IPS-NIHi11 (cell line): ENCODE measurements at places on chromosomes 5 and 9.

DNA sequence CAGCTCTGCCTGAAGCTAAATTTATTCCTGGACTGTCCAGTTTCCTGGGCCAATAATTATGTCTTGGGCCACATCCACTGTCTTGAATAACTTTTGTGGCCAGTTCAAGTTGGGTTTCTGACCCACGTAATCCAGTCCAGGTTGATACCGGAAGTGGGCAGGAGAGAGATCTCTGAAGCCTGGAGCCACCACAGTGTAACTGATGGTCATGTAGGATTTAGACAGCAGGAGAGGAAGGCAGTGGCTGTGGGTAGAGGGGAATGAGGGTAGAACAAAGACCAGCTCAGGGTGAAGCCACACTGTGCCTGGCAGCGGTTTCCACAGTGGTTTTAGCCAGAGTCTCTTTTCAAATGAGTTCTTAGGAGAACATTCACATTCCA, 30.2 kb downstream of the SH3PXD2B start:
- no peak for DNase-seq

- DNase-seq, result no peak
Measured at GRCh38 chr5:178630475-178630930, 3.7 kb upstream of the CLK4 start.

DNA sequence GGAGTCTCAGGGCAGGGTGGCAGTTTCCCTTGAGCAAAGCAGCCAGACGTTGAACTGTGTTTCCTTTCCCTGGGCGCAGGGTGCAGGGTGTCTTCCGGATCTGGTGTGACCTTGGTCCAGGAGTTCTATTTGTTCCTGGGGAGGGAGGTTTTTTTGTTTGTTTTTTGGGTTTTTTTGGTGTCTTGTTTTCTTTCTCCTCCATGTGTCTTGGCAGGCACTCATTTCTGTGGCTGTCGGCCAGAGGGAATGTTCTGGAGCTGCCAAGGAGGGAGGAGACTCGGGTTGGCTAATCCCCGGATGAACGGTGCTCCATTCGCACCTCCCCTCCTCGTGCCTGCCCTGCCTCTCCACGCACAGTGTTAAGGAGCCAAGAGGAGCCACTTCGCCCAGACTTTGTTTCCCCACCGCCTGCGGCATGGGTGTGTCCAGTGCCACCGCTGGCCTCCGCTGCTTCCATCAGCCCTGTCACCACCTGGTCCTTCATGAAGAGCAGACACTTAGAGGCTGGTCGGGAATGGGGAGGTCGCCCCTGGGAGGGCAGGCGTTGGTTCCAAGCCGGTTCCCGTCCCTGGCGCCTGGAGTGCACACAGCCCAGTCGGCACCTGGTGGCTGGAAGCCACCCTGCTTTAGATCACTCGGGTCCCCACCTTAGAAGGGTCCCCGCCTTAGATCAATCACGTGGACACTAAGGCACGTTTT, 3.5 kb upstream of the PHYHD1 start:
- no peak for DNase-seq

DNA sequence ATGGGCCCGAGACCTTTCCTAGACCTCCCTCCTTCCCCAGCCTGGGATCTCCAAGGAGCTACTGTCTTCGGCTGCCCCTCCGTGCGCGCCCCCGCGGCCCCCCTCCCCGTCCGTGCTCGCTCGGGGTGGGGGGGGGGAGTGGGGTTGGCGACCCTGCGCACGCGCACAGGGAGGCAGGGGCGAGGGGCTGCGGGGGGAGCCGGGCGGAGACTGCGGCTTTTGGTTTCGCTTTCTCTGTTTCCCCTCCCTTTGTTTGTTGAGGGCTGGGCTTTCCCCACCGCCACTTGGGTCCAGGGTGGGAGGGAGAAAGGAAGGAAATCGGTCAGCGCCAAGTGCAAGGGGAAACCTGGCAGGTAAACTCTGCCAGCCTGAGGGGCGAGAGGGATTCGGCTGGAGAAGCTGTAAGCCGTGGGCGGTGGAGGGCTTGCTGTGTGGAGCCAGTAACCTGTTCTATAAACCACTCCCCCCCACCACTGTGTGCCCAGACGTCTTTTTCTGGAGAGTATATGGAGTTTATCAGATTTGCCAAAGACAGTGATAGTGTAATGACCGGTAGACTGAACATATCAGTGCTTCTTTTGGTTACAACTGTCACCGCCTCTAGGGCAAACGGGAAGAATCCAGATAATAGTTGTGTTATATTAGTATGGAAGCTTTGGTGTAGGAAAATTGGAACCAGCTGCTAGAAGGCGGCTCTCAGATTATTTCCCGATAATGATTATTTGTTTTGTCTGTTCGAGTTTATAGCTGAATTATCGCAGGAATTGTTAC, 684 bp downstream of the DNAJA1 start:
- peak; percentile 82 for DNase-seq

GRCh38 chr9:81497091-81497490, 192.3 kb downstream of the TLE1 start:
- DNase-seq, result no peak

GRCh38 chr9:106622164-106622487, 240.8 kb upstream of the ZNF462 start:
- DNase-seq, result peak; percentile 6

GRCh38 chr5:95996904-95997723, 35.5 kb upstream of the ELL2 start:
- no peak for DNase-seq

- DNase-seq, result no peak
Measured at GRCh38 chr9:76101075-76101474, 210.6 kb downstream of the PCSK5 start.

- no peak for DNase-seq
Measured at GRCh38 chr5:176927562-176927961, 28.4 kb upstream of the HK3 start.

- no peak for DNase-seq
Measured at GRCh38 chr5:100623719-100624118, 88.5 kb downstream of the FAM174A start.

DNA sequence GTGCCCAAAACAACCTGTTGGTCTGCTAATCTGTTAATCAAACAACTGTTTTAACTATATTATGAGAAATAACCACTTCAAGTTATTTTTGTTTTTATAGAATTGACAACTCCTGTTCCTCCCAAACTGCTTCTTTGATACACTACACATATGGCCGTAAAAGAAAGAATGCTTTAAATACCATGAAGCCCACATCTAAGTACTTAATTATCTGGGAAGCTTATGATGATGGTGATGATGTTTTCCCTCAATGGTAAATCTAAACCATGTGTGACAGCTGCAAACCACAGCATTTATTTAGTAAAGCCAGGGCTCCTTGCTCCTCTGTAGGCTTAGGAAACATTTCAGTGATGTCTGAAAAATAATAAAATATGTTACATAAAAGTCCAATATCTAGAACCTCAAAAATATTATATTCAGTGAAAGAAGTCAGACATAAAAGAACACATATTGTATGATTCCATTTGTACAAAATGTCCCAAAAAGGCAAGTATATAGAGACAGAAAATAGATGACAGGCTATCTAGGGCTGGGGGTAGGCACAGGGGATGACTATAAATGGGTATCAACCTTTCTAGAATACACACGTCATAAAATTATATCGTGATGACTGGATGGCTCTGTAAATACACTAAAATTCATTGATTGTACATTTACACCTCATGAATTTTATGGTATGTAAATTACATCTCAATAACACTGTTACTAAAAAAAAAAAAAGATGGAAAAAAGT, 154.1 kb downstream of the EFNA5 start:
- DNase-seq, result no peak

- DNase-seq, result peak; percentile 30
Measured at GRCh38 chr9:28774433-28775235, 1201.4 kb upstream of the C9orf72 start.

DNA sequence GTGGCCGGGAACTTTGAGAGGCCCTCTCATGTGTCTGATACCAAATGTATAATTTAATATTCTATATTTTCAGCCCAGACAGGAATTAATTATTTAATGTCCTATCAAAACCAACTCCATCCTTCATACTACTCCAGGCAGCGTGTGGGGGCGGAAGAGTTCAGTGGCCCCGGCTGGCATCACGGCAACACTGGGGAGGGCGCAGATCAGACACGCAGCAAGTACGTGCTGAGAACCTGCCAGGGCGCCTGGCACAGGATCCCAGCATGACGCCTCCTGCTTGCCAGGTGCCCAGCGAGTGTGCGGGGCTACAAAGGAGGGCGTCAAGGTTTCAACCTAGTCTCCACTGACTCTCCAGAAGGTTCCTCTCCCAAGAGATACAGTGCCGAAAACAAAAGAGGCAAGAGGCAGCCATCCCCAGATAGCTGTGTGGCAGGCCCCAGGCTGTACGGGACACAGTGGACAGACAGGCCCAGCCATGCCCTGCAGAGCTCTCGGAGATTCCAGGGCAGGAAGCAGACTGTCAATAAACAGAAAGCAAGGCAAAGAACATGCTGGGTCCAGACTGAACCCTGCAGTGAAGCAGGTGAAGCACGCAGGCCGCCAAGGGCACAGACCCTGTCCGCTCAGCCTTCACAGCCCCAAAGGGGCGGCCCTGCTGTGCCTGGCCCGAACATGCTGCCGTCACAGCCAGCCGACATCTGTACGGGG, 110.3 kb downstream of the VAV2 start:
- no peak for DNase-seq

GRCh38 chr5:173699966-173700365, 83.5 kb upstream of the BOD1 start:
- DNase-seq, result no peak

- DNase-seq, result no peak
Measured at GRCh38 chr5:114391321-114391720, 29.5 kb downstream of the KCNN2 start.

DNA sequence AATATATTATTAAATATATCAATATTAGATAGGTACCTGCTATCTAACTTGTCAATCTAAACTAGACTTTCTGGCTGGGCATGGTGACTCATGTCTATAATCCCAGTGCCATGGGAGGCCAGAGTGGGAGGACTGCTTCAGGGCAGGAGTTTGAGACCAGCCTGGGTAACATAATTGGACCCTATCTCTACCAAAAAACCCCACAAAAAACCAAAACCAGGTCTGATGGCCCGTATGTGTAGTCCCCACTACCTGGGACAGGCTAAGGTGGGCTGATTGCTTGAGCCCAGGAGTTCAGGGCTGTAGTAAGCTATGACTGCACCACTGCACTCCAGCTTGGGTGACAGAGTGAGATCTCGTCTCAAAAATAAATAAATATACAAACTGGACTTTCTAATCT, 55.0 kb downstream of the PJA2 start:
- no peak for DNase-seq

DNA sequence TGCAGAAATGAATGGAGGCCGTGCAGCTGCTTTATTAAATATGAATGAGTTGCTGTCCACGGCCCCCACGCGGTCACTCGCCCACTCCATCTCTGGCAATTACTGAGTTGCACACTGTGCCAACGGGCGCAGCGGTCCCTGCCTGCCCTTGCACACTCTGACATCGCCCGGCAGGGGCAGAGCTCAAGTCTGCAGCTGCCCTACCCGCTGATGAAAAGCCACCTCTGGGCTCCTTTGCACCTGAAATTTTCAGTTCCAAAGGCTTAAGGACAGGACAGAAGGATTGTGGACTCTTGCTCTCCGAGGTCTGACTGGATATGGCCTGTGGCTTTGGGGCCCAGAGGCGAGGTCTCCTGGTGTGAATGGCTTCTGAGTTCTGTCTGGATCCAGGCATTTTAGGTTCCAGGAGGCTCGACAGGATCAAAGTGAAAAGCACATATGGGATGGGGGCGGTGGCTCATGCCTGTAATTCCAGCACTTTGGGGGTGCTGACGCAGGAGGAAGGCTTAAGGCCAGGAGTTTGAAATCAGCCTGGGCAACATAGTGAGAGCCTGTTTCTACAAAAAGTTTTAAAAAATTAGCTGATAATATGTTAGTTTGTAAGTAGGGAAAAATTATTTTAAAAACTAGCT, 201.8 kb downstream of the PAX5 start:
- DNase-seq, result no peak

DNA sequence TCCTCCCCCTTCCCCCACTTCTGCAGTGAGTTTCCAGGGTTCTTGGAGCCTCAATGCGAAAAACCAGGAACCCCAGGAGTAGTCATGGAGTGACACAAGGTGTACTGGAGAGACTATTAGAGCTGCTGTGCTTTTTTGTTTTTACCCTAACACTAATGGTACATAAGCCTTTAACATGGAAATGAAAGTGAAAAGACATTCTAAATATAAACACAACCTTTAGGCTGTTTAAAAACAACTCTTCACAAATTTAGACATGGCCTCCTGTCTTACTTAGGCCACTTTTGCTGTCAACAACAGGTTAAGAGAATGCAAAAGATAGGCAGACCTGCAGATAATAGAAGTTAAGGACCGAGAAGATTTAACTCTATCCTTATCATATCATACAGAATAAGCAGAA, 232.2 kb downstream of the DENND1A start:
- no peak for DNase-seq

DNA sequence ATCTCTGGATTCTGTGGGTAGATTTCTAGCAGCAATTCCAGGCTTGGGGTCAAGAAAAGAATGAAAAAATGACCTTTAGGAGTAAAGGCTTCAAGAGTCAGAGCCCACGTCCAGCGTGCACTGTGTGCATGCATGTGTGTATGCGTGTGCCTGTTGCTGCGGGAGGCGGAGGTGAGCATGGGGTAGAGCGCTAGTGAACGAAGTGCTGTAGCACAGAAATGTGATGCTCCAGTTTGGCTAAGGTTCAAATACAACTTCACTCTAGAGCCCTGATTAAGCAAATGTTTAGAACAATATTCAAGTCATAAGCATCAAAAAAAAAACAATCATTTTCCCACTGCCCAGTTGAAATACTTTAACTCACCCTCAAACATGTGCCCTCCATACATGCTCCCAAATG, 403.9 kb downstream of the ZNF608 start:
- DNase-seq, result no peak

DNA sequence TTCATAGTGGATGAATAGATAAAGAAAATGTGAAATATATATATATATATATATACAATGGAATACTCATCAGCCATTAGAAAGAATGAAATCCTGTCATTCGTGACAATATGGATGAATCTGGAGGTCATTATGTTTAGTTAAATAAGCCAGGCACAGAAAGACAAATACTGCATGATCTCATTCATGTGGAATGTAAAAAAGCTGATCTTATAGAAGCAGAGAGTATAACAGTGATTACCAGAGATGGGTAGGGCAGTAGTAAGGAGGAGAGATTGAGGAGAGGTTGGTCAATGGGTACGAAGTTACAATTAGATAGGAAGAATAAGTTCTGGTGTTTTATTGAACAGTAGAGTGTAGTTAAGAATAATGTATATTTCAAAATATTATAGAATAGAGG, 19.7 kb upstream of the PCDHAC2 start:
- no peak for DNase-seq

DNA sequence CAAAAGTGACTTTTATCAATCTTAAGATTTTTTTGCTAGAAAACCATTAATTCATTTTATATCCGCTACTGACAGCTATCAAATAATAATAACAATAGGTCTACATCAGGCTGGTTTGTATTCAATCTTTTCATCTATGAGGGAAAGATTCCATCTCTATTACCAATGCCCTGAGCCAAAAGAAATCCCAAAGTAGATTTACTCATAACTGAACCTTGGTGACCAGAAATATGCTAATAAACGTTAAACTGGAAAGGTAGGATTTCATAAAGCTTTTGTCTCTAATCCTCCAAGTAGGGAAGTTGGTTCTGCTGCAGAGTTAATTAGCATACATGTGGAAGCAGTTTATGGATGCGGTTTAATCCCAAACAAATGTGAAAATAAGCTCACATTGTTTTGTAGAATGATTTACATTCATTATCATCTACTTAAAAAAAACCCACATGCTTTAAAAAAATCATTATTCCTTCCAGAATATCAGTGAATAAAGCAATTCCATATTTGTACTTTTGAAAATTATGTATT, 715.5 kb downstream of the CETN3 start:
- no peak for DNase-seq

GRCh38 chr5:23571059-23571458, 63.6 kb downstream of the PRDM9 start:
- DNase-seq, result no peak

- DNase-seq, result no peak
Measured at GRCh38 chr5:141490271-141490670, 1.4 kb downstream of the PCDHGC5 start.
